ENCODE measurements at places on chromosomes 7 and 10.

- no peak for DNase-seq
Observed at GRCh38 chr10:52900593-52900992, 128.0 kb upstream of the MBL2 start.

GRCh38 chr10:5585517-5586206 lies 60.9 kb downstream of the CALML3 start:
- DNase-seq: no peak

- DNase-seq: no peak
Observed at GRCh38 chr10:102457591-102458150, 6.3 kb upstream of the C10orf95 start.

DNA sequence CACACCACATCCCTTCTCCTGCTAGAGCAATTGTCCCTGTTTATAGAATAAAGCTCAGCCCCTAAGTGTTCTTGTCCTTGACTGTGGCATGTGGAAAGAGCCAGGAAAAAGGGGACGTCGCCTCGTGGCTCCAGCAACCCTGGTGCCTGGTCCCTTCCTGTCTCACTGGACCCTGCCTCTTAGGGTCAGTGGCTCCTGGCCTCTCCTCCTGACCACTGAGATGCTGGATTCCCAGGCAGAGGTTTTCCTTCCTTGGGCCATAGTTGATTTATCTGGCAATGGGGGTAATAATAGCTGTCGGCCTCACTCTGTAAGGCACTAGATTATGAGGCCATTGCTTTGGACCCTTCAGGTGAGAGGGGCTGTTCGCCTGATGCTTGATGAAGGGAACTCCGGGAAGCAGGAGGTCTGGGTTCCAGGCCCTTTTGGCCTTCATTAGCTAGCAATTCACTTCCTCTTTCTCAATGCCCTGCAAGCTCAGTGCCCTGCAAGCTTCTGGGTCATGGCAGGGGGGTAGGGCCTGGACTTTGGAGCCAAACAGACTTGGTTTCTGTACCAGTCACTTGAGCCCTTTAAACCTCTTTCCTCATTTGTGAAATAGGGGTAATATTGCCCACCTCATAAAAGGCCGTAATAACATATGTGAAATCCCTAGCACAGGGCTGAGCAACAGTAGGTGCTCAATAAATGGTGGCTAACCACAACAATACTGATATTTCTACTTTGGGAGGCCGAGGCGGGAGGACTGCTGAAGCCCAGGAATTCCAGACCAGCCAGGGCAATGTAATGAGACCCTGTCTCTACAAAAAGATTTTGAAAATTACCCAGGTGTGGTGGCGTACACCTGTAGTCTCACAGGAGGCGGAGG lies 1.1 kb downstream of the ASL start:
- DNase-seq: no peak

DNA sequence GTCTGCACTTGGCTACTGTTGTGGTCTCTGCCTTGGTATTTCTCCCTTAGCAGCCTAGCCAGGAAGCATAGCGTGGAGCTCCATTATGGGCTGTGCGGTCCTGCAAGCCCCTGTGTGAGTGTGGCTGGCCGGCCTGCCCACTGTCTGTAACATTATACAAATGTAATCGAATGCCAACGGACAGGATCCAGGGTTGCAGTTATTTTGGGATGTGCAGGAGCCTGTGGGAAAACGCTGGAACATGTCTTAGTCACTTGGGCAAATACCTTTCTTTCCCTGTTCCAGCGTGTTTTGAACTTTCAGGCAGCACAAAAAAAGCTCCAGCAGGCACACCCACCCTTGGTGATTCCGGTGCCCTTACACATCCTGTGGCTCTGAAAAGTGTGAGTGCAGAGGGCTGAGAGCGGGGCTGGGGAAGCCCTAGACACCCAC lies 29.5 kb downstream of the BAG3 start:
- DNase-seq: no peak

DNA sequence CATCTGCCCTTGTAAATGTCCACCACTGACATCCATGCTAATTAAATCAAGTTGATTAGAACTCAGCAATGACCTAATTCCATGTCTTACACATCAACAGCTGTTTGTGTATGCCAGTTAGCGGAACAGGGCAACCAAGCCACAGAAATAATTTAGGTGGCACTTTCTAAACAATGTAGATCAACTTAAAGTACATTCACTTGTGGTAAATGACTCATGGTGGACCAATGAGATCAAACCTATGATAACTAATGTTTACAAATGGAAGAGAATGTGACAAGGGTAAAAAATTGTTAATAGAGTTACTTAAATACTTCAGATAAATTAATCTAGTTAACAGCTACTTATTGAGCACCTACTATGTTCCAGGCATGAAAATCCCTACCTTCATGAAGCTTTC lies 63.1 kb upstream of the ICA1 start:
- DNase-seq: no peak

GRCh38 chr10:124076148-124076733 lies 17.2 kb downstream of the CHST15 start:
- no peak for DNase-seq

- DNase-seq: no peak
Observed at GRCh38 chr10:72126184-72126871, 38.0 kb upstream of the SPOCK2 start.

- DNase-seq: no peak
Observed at GRCh38 chr7:123846217-123846891, 1.4 kb downstream of the HYAL4 start.

DNA sequence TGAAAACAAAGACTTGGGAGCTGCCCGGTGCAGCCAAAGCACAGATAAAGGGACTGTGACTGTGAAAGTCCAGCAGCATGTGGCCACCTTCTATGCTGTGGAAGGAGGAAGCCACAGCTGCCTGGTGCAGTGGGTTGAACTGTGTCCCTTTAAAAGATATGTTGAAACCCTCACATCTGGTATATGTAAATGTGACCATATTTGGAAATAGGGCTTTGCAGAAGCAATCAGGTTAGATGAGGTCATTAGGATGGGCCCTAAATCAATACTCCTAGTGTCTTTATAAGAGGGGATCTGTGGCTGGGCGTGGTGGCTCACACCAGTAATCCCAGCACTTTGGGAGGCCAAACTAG lies 136.9 kb downstream of the GLI3 start:
- DNase-seq: no peak

- peak; percentile 20 for DNase-seq
Observed at GRCh38 chr10:3887885-3888476, 103.0 kb upstream of the KLF6 start.

DNA sequence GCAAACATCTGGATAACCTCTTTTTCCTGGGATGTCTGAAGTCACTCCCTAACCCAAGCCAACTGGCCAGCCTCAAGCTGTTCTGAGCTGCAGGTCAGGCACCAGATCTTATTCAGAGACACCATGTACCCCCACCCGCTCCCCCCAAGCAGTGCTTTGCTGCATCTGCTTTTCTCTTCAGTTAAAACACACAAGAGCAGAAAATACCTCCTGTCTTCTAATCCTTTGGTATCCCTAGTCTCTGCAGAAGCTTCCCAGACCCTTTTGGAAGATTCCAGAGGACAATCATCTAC lies 3.0 kb downstream of the ZNF488 start:
- DNase-seq: no peak

DNA sequence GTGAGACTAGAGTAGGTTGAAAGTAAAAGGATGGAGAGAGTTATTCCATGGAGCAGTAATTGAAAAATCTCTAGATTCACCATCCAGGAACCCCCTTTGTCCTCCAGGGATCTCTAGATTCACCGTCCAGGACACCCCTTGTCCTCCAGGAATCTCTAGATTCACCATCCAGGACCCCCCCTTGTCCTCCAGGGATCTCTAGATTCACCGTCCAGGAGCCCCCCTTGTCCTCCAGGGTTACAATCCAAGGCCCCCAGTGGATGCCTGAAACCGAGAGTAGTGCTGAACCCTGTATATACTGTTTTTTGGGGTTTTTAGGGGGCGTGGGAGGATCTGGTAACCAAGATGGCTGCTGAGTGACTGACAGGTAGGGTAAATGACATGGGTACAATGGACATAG lies 38.3 kb upstream of the PPP2R2D start:
- no peak for DNase-seq

DNA sequence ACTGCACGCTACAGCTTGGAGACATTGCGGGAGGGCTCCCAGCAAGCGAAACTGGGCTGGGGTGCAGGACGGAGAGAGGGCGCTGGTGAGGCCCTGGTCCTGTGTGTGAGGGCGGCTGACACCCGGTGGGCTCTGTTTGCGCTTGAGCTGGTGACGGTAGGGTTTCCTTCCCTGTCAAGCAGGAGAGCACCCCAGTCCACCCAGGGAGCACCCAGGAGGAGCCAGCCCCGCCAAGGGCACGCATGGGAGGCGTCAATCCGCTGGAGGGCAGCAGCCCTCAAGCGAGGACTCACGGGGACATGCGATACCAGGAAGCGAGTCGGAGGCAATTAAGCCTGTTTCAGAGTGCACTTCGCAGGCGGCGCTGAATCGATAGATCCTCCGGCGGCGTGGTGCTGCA lies 109.4 kb downstream of the MAD1L1 start:
- no peak for DNase-seq

GRCh38 chr7:81414411-81414810 lies 355.4 kb downstream of the HGF start:
- no peak for DNase-seq

- no peak for DNase-seq
Observed at GRCh38 chr7:47944536-47945260, 3.6 kb downstream of the PKD1L1 start.

DNA sequence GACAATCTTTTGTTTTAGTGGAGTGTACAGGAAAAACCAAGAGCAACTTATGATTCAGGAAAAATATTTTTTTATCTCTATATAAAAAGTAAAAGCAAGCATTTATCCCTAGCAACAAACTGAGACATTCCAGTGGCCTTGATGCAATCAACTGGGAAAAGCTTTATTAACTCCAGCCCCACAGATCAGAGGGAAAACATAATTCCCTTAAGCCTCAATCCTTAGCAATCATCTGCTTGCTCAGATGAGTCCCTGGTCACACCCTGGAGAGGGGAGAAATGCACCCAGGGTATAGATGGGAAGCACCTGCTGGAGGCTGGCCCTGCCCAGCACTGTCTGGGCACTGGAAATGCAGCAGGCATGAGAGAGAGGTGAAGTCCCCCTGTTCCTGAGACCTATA lies 636.6 kb downstream of the TNS3 start:
- DNase-seq: no peak

DNA sequence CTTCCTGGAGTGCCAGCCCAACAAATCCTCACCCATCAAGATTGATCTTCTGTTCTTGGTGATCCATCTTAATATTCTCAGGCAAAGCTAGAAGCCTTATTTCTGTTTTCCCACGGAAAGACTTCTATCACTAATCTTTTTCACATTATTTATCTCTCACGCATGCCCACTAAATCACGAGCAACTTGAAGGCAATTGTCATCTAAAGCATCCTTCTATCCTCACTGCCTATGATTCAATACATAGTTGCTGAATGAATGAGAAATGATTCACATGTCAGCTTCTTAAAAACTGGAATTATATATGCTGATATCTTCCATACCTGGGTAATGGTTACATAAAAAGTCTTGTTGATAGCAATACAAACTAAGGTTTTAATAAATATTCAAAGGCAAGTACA lies 12.6 kb upstream of the COL1A2 start:
- DNase-seq: no peak

- no peak for DNase-seq
Observed at GRCh38 chr7:6571160-6571779, 6.0 kb upstream of the ZDHHC4 start.

- no peak for DNase-seq
Observed at GRCh38 chr10:80596391-80597257, 58.9 kb downstream of the SH2D4B start.

DNA sequence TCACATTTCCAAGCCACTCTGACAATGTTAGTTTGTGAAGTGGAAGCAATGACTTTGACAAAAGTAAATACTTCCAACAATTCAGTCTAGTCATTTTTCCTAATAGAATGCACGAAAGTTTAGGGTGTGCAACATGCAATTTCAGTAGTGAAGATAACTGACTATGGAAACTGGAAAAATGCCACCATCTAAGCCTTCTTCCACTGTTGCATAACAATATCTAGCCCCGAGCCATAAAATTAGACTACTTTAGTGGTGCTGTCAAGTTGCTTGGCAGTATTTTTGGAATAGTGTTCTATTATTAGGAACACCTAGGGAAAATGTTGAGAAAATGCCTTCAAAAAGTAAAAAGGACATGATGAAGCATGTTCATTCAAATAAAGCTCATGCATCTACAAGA lies 17.9 kb downstream of the SEMA3A start:
- no peak for DNase-seq

GRCh38 chr10:122056431-122057094 lies 67.6 kb downstream of the TACC2 start:
- DNase-seq: no peak

GRCh38 chr7:147498081-147498480 lies 1092.5 kb upstream of the C7orf33 start:
- no peak for DNase-seq

GRCh38 chr7:44329081-44329480 lies 3.7 kb upstream of the CAMK2B start:
- DNase-seq: no peak
